ENCODE measurements at places on chromosomes 2 and 18.

DNA sequence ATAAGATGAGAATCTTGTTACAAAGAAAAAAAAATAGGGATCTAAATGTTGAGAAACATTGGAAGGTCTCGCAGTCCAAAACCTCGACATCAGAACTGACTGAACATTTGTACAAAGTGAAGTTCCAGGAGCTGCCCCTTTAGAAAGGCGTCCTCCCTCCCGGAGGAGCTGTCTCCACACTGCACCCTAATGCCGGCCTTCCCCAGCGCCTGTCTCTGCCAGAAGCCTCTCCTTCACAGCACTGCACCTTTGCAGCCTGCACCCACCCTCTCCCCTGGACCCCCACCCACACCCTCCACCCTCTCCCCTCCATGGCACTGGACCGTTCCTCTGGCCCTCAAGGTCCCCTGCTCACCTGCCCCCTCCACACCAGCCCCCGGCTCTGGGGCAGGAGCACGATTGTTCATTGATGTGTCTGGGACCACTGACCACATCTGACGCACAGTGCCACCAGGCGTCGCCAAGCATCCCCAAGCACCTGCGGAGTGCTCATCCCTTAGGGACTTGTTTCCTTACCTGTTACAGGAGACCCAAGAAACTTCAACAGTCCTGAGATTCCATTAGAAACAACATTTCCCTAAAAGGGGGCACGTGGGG is 90.3 kb upstream of the SNTG2 start:
- H3K4me3 ChIP-seq: no peak overlapping the region
- no peak overlapping the region for H3K27ac ChIP-seq
- H3K36me3 ChIP-seq: no peaks in the 10 kb centered on the region
- peaks cover 11% of the 10 kb centered on the region for H3K4me1 ChIP-seq
- no peak for DNase-seq
- H3K27me3 ChIP-seq: peaks cover 2% of the 10 kb centered on the region

GRCh38 chr2:217798191-217798590 is 204.6 kb downstream of the TNS1 start:
- H3K36me3 ChIP-seq: peaks cover 4% of the 10 kb centered on the region
- no peak overlapping the region for H3K4me3 ChIP-seq
- no peak for DNase-seq

DNA sequence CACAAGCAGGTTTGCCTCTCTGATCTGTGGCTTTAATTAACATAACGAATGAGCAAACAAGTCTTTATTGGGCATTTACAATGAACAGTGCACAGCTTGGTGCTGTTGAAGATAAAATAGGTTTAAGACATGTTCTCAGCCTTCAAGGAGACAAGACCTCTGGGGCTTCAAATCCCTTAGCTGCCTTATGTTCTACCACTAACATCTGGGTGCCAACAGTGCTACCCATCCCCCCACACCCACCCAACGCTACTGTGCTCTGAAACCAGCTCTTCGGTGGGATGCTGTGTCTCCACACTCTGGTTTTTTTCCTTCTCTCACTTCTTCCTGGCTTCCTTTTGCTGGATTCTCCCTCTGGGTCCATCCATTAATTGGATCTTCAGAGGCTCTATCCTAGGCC is 14.1 kb upstream of the B3GNT2 start:
- H3K27me3 ChIP-seq: no peaks in the 10 kb centered on the region
- H3K36me3 ChIP-seq: no peaks in the 10 kb centered on the region
- DNase-seq: no peak
- no peak overlapping the region for H3K4me3 ChIP-seq
- no peaks in the 10 kb centered on the region for H3K4me1 ChIP-seq

- H3K36me3 ChIP-seq: no peaks in the 10 kb centered on the region
- no peak for DNase-seq
- H3K27me3 ChIP-seq: no peaks in the 10 kb centered on the region
- H3K27ac ChIP-seq: no peak overlapping the region
- H3K4me1 ChIP-seq: no peaks in the 10 kb centered on the region
Observed at GRCh38 chr18:46398005-46398404, 259.0 kb downstream of the LOXHD1 start.

DNA sequence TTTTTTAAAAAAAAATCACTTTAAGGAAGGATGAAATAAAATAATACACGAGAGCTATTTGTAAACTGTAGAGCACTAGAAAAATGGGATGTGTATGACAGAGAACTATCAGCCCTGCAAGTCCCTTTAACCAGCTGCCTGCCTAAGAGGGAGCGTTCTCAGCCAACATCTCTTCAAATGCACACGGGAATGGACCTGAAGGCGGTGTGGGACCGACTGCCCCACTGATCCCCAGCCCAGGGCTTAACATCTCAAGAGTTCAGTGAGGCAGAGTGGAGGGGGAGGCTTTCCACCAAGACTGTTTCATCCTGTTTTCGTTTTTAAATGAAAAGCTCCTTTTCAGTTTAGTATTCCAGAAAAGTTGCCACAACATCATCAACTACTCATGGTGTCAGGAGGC is 2.2 kb downstream of the INPP4A start:
- H3K4me3 ChIP-seq: no peak overlapping the region
- no peak for DNase-seq
- no peaks in the 10 kb centered on the region for H3K27me3 ChIP-seq
- H3K27ac ChIP-seq: no peak overlapping the region
- H3K36me3 ChIP-seq: no peaks in the 10 kb centered on the region
- peaks cover 16% of the 10 kb centered on the region for H3K4me1 ChIP-seq

DNA sequence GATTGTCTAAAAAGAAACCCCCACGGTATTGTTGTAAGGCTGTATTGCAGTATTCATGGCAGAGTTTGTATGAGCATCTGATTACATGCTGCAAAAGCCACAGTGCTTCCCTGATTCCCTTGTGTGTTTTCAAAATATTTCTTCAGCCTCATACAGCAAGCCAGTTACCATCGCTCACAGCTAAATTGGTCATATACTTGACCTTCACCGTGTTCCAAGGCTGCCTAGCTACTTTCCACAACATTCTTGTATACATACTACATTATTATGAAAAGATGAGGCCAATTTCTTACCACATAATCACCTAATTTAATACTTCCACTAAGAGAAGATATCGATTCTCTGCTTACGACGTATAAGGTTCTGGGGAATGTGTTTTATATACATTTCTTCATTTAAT is 576.3 kb upstream of the CNTNAP5 start:
- no peaks in the 10 kb centered on the region for H3K27me3 ChIP-seq
- DNase-seq: no peak
- no peak overlapping the region for H3K4me3 ChIP-seq

DNA sequence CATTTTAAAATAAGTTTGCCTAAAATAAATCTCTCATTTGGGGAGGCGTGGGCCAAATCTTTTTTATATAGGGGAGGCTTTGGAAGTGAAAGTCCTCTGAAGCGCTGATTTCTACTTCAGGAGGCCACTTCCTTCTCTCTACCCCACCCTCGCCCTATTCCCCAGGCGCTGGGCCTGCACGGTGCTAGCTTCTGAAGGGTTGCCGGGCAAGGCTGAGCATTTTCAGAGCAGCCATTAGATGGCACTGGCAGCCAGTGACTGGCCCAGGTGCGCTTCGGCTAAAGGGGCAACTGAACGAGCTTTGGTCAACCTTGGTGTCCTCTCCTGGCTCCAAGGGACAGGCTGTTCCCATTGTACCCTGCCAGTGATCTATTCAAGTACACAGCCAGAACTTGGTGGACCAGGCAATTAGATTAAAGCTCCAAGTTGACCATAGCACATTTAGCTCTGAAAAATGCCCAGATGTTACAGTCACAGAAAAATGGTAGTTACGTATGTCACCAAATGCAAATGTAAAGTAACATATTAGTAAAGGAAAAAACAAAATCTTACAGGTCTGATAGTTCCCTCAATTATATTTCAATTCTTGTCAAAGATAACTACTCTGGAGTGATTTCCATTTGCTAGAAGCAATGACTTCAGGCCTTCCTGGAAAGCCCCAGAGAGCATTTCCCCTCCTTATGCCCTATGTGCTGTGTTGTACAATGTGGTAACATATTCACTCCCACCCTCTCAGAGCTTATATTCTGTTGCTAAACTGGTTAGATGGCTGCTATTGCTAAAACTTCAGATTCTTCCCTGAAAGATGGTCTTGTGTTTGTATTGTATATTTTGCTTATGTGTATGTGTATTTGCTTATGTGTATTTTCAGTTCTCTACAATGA is 2.1 kb downstream of the POMC start:
- H3K27ac ChIP-seq: no peak overlapping the region
- H3K27me3 ChIP-seq: peaks cover 66% of the 10 kb centered on the region
- no peaks in the 10 kb centered on the region for H3K36me3 ChIP-seq
- H3K4me1 ChIP-seq: no peaks in the 10 kb centered on the region

DNA sequence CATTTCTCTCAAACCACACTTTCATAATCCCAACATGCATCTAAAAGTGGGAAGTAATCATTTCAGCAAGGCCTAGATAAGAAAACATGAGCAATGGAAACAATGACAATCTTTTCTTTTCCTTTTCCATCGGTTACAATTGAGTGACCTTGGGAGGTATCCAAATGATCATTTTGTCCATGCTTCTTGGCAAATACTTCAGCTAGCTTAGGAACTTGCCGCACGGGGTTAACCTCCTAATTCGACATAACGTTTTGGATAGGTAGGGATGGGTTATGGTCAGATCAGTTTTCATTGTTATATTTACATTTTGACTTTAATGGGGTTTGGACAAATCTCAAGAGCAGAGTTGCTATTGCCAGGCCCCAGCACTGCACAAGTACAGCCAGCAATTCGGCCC is 4.6 kb upstream of the PTPRM start:
- H3K27ac ChIP-seq: no peak overlapping the region
- DNase-seq: no peak
- H3K4me3 ChIP-seq: no peak overlapping the region
- no peaks in the 10 kb centered on the region for H3K36me3 ChIP-seq

DNA sequence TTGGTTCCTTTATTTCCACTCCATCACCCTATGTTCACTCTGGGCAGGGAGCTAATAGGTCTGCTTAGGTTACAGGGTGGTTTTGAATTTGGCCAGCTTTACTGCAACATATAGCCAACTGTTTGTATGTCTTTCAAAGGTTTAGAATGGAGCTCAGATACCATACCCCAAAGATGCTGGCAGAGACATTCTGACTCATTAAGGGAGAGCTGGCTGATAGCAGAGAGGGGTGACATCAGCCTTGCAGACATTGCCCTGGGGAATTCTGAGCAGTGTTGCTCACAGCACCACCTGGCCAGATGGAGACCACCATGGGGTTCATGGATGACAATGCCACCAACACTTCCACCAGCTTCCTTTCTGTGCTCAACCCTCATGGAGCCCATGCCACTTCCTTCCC is 2.1 kb downstream of the PROKR1 start:
- peaks cover 50% of the 10 kb centered on the region for H3K27me3 ChIP-seq
- no peak for DNase-seq
- no peaks in the 10 kb centered on the region for H3K36me3 ChIP-seq
- H3K4me1 ChIP-seq: no peaks in the 10 kb centered on the region

Measured in large intestine (tissue), 12 donors.